Keratinocyte (primary cell): ENCODE measurements at places on chromosomes 6 and 20. TPM values are rescaled to one million over a fixed set of nuclear protein-coding genes. Genes with fewer than 3 reads are reported as not detected.

DNA sequence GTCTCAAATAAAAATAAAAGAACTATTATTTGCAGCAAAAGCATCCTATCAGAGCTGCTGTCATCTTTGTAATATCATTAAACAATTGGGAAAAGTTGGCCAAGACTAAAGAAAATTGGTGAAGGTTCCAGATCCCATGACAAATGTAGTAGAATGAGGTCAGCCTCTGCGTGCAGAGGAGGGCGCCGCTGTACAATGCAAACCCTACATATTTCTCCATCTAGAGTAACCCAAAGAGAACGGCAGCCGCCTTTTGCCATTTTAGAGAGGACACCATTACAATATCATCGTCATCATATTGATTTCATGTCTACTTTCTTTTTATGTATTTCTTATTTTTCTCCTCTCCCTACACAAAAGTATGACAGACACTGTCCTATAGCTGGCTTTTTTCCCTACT is 59.5 kb downstream of the ZMYND8 start:
- H3K27me3 ChIP-seq: no peaks in the 10 kb centered on the region
- no peak overlapping the region for H3K4me3 ChIP-seq
- H3K27ac ChIP-seq: no peak overlapping the region
- H3K4me1 ChIP-seq: peaks cover 4% of the 10 kb centered on the region

Gene SSTR4
- polyA plus RNA-seq: not detected in 3 replicates

- no peak for DNase-seq
- no peak overlapping the region for H3K27ac ChIP-seq
- no peaks in the 10 kb centered on the region for H3K4me1 ChIP-seq
- H3K36me3 ChIP-seq: no peaks in the 10 kb centered on the region
These were observed 70.1 kb upstream of the LOC128125822 start for GRCh38 chr6:63502156-63502555.

Gene TDRD6
- 0.01 to 0.25 TPM (median 0.23 TPM) in 3 replicates for polyA plus RNA-seq

DNA sequence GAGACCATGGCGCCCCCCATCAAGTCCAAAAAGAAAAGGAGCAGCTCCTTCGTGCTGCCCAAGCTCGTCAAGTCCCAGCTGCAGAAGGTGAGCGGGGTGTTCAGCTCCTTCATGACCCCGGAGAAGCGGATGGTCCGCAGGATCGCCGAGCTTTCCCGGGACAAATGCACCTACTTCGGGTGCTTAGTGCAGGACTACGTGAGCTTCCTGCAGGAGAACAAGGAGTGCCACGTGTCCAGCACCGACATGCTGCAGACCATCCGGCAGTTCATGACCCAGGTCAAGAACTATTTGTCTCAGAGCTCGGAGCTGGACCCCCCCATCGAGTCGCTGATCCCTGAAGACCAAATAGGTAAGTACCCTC is 41.7 kb upstream of the NAA20 start:
- H3K4me3 ChIP-seq: peak overlapping the region; percentile 94
- H3K4me1 ChIP-seq: peaks cover 44% of the 10 kb centered on the region
- DNase-seq: no peak
- no peaks in the 10 kb centered on the region for H3K36me3 ChIP-seq
- H3K27ac ChIP-seq: peak overlapping the region; percentile 96

DNA sequence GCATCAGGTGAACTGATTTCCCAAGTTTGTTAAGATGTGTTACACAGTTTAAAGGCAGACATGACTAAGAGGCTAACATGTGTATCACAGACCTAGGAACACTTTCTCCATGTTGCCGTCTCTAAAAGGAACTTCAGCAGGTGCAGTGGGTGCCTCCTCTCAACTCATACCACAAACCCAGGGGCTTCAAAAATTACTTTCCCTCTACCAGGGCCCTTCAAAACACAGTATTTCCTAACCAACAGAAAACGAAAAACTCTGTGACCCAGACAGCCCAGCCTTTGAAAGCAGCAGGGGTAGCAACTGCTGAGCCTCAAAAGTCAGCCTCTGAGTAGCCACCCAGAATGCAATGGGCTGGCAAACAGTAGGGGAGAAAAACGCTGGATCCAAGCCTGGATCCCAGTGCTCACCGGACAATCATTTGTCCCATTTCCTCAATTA is 28.5 kb downstream of the B4GALT5 start:
- DNase-seq: no peak
- H3K27ac ChIP-seq: no peak overlapping the region
- H3K4me1 ChIP-seq: peaks cover 8% of the 10 kb centered on the region
- H3K27me3 ChIP-seq: no peaks in the 10 kb centered on the region
- no peak overlapping the region for H3K4me3 ChIP-seq
- H3K36me3 ChIP-seq: peaks cover 2% of the 10 kb centered on the region

Gene DDAH2
- 3.0 to 6.7 TPM (median 3.1 TPM) in 3 replicates for polyA plus RNA-seq

DNA sequence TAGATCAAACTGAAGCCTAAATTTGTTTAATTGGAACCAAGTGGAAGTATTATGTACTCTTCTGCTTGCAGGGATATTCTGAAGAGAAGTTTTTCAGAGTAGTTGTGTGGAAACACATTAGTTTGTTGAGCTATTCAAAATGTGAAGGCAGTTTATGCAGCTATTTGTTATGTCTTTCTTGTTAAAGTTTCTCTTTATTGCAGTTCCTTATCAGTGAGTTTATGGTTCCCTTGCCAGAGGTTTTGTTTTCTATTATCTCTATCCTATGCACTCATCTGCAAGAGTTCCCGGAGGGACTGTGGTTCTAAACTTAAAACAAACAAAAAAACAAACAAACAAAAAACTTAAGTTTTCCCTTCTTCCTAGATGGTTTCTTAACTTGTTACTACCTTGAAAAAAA is 143.7 kb upstream of the SLC22A16 start:
- no peaks in the 10 kb centered on the region for H3K36me3 ChIP-seq
- H3K27ac ChIP-seq: no peak overlapping the region
- DNase-seq: no peak

GRCh38 chr6:136975089-136975715 is 53.1 kb downstream of the SLC35D3 start:
- no peak for DNase-seq
- H3K36me3 ChIP-seq: no peaks in the 10 kb centered on the region
- no peak overlapping the region for H3K27ac ChIP-seq
- no peaks in the 10 kb centered on the region for H3K27me3 ChIP-seq
- no peaks in the 10 kb centered on the region for H3K4me1 ChIP-seq
- H3K4me3 ChIP-seq: no peak overlapping the region

DNA sequence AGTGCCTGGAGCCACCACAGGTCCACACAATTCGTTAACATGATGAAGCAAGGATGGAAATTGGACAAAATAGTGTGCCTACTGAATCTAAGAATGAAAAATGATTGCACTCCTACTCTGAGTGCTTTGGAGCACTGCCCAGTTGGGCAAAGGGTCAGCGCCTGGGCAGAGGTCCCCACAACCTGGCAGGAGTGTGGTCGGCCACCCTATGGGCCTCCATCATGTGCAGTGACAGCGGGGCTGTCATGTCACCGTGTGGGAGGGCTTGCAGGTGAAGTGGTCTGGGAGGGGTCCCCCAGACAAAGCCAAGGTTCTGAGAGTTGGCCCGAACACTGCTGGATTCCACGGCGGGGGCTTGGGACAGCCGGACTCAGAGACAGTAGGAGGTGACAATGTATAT is 36.2 kb upstream of the CD93 start:
- no peaks in the 10 kb centered on the region for H3K36me3 ChIP-seq
- no peak for DNase-seq
- H3K4me1 ChIP-seq: peaks cover 10% of the 10 kb centered on the region
- H3K4me3 ChIP-seq: no peak overlapping the region

DNA sequence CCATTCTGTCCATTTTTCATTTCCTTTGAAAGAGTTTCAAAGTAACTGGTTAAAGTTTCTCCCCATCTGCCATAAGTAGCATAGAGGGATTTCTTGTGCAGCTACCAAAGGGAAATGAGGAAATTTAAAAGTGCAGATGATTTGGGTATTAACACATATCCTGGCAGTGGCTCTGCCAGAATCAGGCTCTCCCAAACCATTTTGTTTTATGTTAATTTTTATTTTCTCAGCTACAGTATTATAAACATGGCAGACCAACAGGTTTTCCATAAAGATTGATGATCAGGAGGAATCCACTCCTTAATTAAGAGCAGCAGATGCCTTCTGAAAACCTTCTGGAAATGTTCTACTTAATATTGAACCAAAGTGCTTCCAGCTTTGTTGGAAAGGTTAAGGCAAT is 13.9 kb downstream of the PLCB4 start:
- no peaks in the 10 kb centered on the region for H3K4me1 ChIP-seq
- no peak overlapping the region for H3K27ac ChIP-seq
- DNase-seq: no peak
- H3K36me3 ChIP-seq: no peaks in the 10 kb centered on the region
- no peaks in the 10 kb centered on the region for H3K27me3 ChIP-seq
- no peak overlapping the region for H3K4me3 ChIP-seq

- no peaks in the 10 kb centered on the region for H3K27me3 ChIP-seq
- H3K27ac ChIP-seq: peak overlapping the region; percentile 75
- H3K36me3 ChIP-seq: no peaks in the 10 kb centered on the region
- peaks cover 77% of the 10 kb centered on the region for H3K4me1 ChIP-seq
These were observed 894.3 kb downstream of the TFAP2A start for GRCh38 chr6:9520417-9521151.

DNA sequence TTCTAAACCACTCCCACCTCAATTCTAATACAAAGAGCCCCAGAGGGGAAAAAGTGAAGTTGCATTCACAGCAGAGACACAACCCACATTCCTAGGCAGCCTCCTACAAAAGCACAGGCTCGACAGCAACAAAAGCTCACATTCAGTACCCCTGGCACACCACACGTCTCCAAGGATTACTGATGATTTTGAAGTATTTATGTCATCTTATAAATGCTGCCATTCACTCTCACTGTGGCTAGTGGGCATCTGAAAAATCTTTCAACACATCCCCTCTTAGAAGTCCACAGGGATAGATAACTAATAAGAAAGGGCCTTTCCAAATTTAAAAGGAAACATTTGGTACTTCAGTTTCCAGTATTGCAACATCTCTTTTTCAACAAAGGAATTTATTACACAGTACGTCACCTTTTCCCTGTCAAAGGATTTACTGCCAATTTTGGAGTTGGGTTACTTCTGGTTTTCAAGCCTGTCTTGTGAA is 146.7 kb downstream of the TASP1 start:
- H3K27me3 ChIP-seq: no peaks in the 10 kb centered on the region
- no peak overlapping the region for H3K4me3 ChIP-seq
- no peaks in the 10 kb centered on the region for H3K36me3 ChIP-seq
- peak overlapping the region; percentile 51 for H3K27ac ChIP-seq

- peak overlapping the region; percentile 5 for H3K27ac ChIP-seq
- peaks cover 6% of the 10 kb centered on the region for H3K4me1 ChIP-seq
- H3K27me3 ChIP-seq: no peaks in the 10 kb centered on the region
- H3K36me3 ChIP-seq: no peaks in the 10 kb centered on the region
- H3K4me3 ChIP-seq: no peak overlapping the region
These were observed 200.6 kb downstream of the GMPR start for GRCh38 chr6:16438718-16439591.

Gene PI16
- not detected in 3 replicates for polyA plus RNA-seq

DNA sequence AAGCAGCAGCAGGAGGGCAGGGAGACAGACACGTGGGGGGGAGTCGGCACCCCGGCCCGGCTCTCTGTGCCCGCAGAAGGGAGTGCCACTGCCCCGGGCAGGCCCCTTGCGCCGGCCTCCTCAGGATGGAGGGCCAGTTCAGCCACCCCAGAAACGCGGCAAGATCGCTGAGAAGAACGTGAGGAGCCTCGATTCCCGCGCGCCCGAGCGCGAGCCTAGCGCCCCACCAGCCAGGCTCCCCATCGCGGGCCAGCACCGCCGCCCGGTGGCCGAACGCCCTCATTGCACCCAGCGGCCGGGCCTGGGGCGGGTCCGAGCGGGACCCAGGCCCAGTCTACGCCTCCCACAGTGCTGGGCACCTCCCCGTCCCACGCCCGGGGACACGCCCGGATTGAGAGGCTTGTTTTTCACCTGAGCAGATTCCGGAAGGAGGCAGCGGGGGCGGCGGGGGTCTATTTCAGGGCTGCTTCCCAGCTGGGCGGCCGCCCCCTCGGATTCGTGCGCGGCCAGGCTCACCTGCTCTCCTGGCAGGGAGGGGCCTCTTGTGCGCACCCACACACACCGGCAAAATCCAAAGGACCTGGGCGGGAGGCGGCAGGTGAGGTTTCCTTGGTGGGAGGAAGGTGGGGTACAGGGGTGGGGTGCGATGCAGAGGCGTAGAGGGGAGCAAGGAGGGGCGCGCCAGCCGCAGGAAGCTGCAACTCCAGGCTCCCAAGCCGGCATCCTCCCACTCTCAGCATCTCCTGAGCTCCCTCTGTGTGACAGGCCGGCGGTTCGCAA is 9.0 kb upstream of the GRM4 start:
- no peak overlapping the region for H3K27ac ChIP-seq
- peaks cover 44% of the 10 kb centered on the region for H3K27me3 ChIP-seq
- H3K4me1 ChIP-seq: peaks cover 3% of the 10 kb centered on the region
- no peak for DNase-seq
- no peak overlapping the region for H3K4me3 ChIP-seq

- H3K27me3 ChIP-seq: no peaks in the 10 kb centered on the region
- no peak overlapping the region for H3K27ac ChIP-seq
- no peak for DNase-seq
- H3K4me3 ChIP-seq: no peak overlapping the region
These were observed 168.9 kb downstream of the ATXN1 start for GRCh38 chr6:16592223-16592911.

- H3K36me3 ChIP-seq: no peaks in the 10 kb centered on the region
- H3K4me3 ChIP-seq: no peak overlapping the region
- no peak for DNase-seq
- no peak overlapping the region for H3K27ac ChIP-seq
- H3K4me1 ChIP-seq: no peaks in the 10 kb centered on the region
- peaks cover 3% of the 10 kb centered on the region for H3K27me3 ChIP-seq
These were observed 501.4 kb downstream of the EPM2A start for GRCh38 chr6:145233955-145234354.

DNA sequence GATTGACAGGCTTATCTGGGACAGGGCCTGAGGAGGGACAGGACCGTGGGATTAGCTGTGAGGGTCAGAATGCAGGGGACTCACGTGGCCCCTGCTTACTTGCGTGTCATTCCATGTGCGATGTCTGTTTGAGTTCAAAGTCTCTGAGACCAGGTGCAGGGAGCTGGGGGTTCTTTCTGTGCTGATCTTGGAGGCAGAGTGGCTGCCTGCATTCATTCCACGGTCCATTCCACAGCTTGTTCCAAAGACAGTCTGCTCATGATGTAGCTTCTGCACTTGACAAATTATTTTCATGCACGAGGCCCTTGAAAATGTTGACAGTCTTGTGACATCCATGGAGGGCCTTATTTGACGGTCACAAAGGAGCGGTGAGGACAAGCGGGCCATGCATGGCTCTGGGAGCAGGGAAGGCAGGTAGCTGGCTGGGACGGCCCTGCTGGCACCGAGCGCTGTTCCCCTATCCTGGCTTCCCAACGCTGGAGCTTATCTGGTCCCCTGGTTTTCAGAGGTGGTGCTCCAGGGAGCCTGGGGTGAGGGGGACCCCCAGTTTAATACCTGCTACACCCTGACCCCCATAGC is 156.3 kb upstream of the RNF24 start:
- H3K27me3 ChIP-seq: no peaks in the 10 kb centered on the region
- no peak overlapping the region for H3K27ac ChIP-seq
- peaks cover 12% of the 10 kb centered on the region for H3K4me1 ChIP-seq
- peak overlapping the region; percentile 69 for H3K4me3 ChIP-seq
- DNase-seq: no peak

Gene CGA
- not detected in 3 replicates for polyA plus RNA-seq

Gene EDN3
- polyA plus RNA-seq: not detected in 3 replicates

GRCh38 chr20:45647441-45648050 is 16.5 kb upstream of the WFDC9 start:
- no peak overlapping the region for H3K27ac ChIP-seq
- no peak overlapping the region for H3K4me3 ChIP-seq
- DNase-seq: no peak
- no peaks in the 10 kb centered on the region for H3K27me3 ChIP-seq

GRCh38 chr6:108635505-108636226 is 74.9 kb downstream of the FOXO3 start:
- DNase-seq: no peak
- H3K27me3 ChIP-seq: no peaks in the 10 kb centered on the region
- H3K27ac ChIP-seq: no peak overlapping the region
- H3K4me3 ChIP-seq: no peak overlapping the region
- H3K4me1 ChIP-seq: peaks cover 10% of the 10 kb centered on the region
- H3K36me3 ChIP-seq: no peaks in the 10 kb centered on the region
